Stimulated activated naive CD8-positive, alpha-beta T cell treated with anti-CD3 and anti-CD28 coated beads, Interleukin-15, amount 100 ng/mL, for 72 hours (primary cell): ENCODE measurements at places on chromosomes 7 and 10.

- DNase-seq = no peak
Measured at GRCh38 chr7:130356121-130356875, 11.7 kb downstream of the CPA5 start.

- DNase-seq = no peak
Measured at GRCh38 chr10:115660391-115660790, 567.2 kb downstream of the ATRNL1 start.

DNA sequence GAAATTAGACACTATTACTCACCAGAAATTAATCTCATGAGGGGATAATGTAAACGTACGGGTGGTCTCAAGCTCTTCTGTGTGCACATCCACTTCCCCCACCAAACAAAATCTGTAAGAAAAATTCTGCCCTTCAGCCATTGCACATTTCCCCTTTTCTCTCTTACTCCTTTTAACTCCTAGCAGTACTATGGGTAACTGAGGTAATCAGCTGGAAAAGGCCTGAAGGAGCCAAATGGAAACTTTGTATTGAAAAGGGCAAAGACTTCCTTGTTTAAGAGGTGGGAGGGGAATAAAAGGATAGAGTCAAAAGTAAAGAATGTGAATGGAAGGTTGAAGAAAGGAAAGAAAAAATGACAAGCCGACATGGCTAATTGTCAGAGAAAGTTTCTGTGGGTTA lies 273.8 kb downstream of the RNLS start:
- no peak for DNase-seq

DNA sequence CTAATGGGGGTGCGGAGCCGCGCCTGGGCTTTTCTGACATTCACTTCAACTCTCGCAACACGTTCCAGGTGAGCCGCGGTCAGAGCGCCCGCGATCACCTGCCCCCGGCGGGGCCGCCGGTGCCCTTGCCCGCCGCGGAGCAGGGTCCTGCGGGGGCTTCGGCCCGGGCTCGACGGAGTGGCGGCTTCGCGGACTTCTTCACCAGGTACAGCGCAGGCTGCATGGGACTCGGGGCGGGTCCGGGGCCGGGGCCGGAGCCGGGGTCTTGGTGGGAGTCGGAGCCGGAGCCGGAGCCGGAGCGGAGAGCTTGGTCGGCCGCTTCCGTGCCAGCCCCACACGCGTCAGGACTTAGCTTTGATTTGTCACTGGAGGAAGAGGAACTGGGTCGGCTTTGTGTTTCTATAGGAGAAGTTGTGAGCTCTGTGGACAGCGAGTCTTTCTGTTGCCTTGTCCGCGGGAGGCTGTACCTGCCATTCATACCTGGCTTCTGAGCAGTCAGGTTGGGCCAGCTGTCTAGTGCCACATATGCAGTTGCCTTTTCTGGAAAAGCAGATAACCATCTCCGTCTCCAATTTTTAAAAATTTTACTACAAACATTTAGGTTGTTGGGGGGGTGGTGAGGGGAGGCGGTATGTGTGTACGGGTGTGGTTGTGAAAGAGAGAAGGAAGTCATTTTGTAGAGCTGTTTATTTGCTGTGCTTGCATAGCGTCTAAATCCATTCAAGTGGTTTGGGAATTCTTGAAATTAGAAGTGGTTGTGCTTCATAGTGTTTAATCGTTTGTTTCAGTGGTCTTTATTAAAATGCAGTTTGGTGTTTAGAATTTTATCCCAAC lies 1.3 kb downstream of the TBC1D12 start:
- DNase-seq = peak; percentile 16

DNA sequence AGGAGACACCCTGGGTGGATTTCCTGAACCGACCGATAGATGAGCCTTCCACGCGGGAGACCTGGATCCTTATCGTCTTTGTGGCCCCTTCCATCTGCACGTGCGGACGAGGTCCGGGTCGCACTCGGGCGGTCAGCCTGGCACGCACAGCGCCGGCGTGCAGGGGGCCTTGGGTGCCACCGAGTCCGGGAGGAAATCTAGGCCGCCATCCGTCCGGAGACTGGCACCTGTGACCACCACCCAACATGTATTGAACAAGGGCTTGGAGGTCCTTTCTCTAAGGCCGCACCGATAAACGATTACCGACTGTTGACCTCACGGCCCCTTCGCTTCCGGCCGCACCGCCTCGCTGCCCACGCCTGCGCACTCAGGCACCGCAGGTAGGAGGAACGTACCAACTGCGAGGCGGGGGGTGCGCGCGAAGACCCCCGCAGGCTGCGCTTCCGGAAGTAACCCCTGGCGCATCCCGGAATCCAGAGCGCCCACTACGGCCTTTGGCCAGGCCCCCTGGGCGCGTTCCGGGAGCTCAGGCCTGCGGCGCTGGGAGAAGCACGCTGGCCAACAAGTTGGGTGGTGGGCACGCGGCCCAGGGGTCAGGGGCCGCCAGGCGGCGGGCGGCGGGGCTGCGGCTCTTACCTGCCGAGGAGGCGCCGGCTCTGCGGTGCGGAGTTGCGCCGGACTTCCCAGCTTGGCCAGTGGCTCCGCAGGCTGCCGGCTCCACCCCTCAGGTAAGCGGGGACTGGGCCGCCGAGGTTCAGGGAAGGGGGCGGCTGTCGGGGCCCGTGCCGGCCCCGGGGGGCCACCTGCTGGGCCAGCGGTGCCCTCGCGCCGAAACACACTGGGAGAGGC lies at the start of the genes ACTR3C and LRRC61:
ACTR3C (minus strand) TSS at position 713 of the 849 bp plus-strand sequence. CDS start 28,249 bp downstream, outside the sequence.
LRRC61 (plus strand) TSS at position 523 of the 849 bp plus-strand sequence. CDS start 13,507 bp downstream, outside the sequence.
- peak; percentile 81 for DNase-seq

- DNase-seq = no peak
Measured at GRCh38 chr10:21125471-21126228, 228.5 kb upstream of the NEBL start.

DNA sequence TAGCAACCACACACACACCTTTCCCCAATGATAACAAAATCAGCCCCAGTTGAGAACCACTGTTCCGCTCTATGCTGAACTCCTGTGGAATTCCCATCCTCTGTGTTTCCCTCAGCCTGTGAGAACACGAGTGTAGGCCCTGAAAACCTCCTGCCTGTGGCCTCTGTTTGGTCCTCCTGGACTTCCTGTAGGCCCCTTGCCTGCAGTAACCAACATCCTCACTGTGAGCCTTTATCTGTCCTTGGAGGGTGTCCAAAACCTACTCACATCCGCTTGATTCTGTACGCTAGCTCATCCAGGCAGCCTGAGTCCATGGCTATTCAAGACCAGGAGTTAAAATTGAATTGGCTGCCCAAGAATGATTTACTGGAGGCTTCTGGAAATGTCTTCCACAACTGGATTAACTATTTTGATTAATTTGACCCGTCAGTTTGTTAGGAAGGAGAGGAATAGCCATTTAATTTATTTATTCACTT lies 149.8 kb downstream of the AKR1D1 start:
- DNase-seq = no peak

GRCh38 chr7:132149436-132150304 lies 426.6 kb downstream of the PLXNA4 start:
- no peak for DNase-seq

DNA sequence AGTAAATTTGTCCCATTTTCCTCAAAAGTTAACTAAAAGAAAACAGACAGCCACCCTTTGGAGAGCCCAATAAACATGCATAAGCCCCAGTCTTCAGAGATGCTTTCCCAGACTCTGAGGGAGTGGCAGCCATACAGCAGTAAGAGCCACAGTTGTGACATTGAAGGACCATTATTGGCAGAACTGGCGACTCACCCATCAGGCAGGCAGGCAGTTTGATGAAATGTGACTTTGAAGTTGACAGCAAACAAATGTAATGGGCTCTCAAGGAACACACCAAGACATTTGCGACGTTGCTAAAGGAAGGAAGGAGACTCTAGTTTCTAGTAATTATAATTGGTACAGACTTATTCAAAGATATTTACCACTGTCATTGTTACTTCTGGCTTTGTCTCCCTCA lies 287.5 kb upstream of the PHYHIPL start:
- no peak for DNase-seq

- no peak for DNase-seq
Measured at GRCh38 chr10:11775412-11775811, 33.2 kb downstream of the ECHDC3 start.

- no peak for DNase-seq
Measured at GRCh38 chr10:50506861-50507573, 116.7 kb downstream of the SGMS1 start.

DNA sequence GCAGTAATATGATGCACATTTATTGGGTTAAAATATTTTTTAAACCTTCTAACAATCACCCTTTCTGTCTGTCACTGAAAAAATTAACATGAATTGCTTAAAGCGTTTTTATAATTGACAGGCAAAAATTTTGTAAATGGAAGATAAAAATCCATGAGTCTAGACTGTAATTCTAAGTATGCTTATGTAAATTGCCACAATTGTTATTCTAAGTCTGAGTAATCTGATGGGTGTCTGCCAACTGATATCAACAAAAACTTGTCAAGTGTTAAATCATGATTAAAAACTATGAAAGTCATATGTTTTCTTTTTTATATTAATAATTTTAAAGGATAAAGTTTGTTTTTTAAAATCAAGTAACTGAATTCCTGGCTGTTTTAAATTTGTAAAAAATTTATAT lies 208.2 kb downstream of the CDK14 start:
- DNase-seq = no peak

DNA sequence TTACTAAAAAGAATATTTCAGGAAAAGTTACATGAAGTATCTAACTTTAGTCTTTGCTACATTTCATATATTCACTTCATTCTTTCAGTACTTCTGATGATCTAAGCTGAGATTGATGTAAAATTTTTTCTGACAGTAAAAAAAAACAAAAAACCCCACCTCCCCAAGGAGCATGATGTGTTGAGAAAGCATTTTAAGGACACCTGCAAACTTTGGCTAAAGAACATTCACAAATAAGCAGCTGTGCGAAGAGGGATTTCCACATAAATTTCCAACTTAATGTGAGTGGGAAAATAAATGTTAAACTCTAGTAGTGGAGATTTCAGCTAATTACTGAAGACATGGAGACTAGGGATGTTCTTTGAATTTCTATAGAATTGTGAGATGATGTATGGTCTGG lies 35.5 kb downstream of the DLD start:
- no peak for DNase-seq

GRCh38 chr10:60735244-60735643 lies 43.0 kb upstream of the CDK1 start:
- no peak for DNase-seq

DNA sequence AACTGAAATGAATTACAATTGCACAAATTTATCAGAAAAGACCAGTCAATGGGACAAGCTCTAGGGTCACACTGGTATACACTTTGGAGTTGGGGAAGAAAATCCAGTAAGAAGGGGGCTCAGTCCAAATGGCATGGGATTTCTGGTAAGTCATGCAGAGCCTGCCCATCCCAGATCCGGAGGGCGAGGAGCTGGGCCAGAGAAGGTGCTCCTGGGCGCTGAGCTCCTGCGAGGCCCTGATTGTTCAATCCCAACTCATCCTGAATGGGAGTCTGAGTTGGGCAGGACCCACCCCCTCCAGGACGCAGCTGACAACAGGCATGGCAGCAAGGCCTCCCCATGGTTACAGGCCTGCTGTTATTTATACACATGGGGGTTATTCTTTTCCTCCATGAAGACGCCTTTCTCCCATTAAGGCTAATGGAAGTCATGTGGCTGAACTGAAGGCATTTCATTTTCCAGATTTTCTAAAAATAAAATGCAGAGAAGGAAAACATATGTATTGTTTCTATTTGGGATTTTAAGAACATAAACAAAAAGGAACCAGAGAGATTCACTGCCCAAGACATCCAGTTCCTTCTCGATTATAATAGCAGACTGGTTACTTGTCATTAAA lies 91.1 kb upstream of the ADAM12 start:
- no peak for DNase-seq

DNA sequence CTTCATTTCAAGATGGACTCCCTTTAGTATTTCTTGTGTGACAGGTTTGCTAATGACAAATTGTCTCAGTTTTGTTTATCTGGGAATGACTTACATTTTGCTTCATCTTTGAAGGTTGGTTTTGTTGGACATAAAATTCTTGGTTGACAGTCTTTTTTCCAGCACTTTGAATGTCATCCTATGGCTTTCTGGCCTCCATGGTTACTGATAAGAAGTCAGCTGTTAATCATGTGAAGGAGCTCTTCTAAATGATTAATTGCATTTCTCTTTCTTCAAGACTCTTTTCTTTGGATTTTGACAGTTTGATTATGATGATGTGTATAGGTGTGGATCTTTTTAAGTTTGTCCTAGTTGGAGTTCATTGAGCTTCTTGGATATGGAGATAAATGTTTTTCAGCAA lies 26.9 kb upstream of the HHEX start:
- DNase-seq = no peak

DNA sequence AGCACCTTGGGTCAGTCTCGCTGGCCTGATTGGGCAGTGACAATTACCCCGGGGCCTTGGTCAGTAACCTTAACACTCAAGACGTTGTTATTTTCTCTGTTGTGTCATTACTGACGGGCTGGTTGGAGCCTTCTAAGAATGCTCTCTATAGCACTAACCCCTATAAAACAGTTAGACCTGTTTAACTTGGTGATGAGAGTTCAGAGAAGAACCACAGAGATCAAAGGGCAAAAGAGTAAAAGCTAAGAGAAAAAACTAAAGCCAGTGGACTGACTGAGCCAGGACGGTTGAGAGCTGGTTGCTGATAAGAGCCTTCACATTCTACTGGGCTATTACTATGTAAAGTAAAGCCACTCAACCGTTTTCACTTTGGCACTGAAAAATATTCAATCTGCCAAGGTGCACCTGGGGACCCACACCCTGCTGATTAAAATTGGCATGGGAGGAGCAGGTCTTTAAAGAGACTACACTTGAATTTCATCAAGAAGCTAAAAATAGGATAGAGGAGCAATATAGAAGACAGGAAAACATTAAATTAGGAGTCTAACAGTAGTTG lies 13.6 kb upstream of the ITGB1 start:
- no peak for DNase-seq

GRCh38 chr10:74013004-74013403 lies 15.1 kb downstream of the VCL start:
- no peak for DNase-seq

GRCh38 chr7:115124409-115124939 lies 202.6 kb downstream of the MDFIC start:
- no peak for DNase-seq

DNA sequence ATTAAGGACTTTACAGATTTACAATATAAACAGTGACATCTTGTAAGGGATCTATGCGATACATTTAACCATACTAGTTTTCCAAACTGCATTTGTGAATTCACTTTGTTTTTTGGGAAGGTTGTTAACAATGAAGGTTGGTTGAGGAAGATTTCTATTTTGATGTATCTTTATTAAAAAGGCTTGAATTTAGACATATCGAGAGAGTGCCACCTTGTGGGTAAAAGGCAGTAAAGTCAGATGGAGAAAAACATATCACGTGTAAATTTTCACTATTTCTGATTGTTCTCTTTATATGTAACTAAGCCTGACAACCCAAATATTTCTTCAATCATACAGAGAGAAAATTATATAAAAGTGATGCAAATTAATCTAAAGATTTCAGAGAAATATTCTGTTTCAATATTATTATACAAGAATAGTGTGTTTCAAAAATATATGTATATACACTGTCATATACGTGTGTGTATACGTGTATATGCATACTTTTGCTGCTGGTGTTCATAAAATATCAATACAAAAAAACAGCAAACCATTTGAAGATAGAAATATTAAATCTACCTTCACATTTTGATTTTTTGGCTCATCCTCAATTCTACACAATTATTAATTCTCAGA lies 988.6 kb downstream of the SORCS1 start:
- no peak for DNase-seq
